T-helper 1 cell treated with Interleukin-12 subunit alpha and Interleukin-12 subunit beta and Interleukin-4 antibody, amounts not matched to agents 30 ng/mL and 1 ng/mL, for 36 hours (primary cell): ENCODE measurements at places on chromosomes 5 and 9. TPM values are rescaled to one million over a fixed set of nuclear protein-coding genes. Genes with fewer than 3 reads are reported as not detected.

The TMC1 gene
- 0.27 TPM in 1 of 2 replicates, not detected in the other for total RNA-seq

The SLC34A1 gene
- total RNA-seq: 0.32 TPM in 1 of 2 replicates, not detected in the other

The C9orf152 gene
- total RNA-seq: not detected in 2 replicates

The HDHD3 gene
- total RNA-seq: 21.0 and 22.3 TPM in 2 replicates
